ENCODE measurements at places on chromosomes 1 and 21.

GRCh38 chr1:212388985-212389716 is 25.5 kb downstream of the PACC1 start:
- DNase-seq: no peak

DNA sequence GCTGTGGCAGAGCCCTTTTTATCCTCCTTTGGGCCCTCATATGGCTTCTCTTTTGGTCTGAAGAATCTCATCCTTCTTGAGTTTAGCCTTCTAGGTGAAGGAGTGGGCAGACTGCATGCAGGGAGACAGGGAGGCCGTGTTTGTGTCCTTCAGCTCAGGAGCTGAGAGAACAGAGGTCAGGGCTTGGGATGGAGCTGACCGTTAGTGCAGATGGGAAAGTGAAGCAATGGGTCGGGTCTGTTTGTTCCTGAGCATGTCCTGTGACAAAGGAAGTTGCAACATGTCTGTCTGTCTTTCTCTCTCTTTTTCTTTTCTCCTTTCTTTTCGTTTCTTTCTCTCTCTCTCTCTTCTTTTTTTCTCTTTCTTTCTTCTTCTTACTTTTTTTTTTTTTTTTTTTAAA is 14.9 kb downstream of the MAPKAPK2 start:
- DNase-seq: no peak

DNA sequence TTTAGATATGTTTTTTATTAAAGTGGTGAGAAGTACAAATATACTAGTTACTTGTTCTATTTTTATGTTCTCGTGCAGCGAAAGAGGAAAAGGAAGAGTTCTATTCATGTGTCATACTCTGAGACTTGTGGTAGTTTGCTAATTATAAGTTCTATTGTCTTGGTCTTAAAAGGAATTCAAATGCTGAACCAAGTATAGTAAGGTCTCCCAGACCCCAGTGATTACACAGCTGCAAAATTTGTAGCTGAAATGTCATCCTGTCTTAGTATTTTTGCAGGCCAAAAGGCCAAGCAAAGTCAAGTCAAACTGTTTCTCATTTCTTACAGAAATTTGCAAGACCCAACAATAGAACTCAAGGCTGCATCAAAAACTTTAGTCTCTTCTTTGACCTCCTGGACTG is 268.7 kb downstream of the CHRM3 start:
- no peak for DNase-seq

DNA sequence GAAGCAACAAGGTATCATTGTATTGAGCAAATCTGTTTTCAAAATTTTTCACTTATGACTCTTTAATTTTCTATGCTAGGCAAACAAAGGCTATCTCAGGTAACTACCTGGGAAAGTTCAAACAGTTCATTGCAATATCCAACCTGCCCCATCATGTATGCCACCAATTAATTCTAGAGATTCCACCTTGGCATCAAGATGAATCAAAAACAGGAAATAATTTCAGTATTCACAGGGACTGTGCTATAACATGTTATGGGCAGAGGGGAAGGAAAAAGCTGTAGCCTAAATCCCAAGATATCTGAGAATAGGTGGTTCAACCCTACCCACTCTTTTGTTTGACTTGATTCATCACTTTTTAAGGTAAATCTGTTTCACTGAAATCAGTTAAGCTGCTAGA is 67.5 kb upstream of the SH3GLB1 start:
- DNase-seq: no peak

DNA sequence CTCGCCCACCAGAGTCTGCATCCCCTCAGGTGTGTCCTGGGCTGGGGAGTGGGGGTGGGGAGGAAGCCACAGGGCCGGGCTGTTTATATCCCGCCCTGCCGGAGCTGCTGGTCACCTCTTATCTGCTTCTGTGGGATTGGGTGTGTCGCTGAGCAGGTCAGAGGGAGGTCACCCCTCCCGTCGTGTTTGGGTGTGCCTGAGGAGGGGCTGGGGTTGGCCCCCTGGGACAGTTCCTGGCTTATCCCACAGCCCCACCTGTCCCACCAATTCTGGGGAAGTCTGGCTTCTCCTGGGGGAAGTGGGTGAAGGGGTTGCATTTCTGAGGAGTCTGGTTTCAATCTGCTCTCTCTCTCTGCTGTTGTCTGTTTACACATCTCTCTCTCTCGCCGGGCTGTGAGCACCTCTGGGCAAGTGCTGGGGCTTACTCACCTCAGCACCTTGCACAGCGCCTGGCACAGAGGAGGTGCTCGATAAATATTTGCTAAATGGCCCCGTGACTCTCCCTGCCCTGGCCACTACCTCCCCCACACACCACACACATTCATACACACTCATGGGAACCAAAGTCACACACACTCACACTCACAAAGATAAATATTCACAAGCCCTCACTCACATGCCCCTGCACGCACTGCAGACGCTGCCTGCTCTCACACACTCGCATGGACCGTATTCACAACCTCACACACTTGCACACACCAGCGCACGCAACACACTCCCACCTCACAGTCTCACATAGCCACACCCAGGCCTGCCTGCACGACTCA is 8.3 kb downstream of the ELF3 start:
- peak; percentile 72 for DNase-seq

- DNase-seq: peak; percentile 32
These were observed 1.3 kb downstream of the FNBP1L start for GRCh38 chr1:93448983-93449804.

GRCh38 chr1:177964336-177964735 is 5.5 kb downstream of the SEC16B start:
- no peak for DNase-seq

DNA sequence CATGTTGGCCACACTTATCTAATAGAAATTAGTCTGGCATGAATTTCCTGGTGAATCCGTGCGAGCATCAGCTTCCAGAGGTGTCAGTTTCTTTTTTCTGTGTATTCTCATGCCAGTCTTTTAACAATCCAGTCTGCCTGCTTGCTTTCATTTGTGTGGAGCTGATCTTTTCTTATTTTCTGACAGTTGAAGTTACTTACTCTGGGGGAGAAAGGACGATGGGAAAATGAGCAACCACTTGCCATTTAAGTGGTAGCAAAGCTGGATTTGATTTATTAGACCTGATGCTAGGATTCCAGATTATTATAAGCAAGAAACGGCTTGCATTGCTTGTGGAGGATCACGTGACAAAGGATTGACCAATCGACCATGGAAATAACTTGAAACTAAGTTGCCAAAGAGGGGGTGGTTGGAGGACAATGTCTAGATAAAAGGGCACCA is 24.3 kb upstream of the APP start:
- DNase-seq: no peak

DNA sequence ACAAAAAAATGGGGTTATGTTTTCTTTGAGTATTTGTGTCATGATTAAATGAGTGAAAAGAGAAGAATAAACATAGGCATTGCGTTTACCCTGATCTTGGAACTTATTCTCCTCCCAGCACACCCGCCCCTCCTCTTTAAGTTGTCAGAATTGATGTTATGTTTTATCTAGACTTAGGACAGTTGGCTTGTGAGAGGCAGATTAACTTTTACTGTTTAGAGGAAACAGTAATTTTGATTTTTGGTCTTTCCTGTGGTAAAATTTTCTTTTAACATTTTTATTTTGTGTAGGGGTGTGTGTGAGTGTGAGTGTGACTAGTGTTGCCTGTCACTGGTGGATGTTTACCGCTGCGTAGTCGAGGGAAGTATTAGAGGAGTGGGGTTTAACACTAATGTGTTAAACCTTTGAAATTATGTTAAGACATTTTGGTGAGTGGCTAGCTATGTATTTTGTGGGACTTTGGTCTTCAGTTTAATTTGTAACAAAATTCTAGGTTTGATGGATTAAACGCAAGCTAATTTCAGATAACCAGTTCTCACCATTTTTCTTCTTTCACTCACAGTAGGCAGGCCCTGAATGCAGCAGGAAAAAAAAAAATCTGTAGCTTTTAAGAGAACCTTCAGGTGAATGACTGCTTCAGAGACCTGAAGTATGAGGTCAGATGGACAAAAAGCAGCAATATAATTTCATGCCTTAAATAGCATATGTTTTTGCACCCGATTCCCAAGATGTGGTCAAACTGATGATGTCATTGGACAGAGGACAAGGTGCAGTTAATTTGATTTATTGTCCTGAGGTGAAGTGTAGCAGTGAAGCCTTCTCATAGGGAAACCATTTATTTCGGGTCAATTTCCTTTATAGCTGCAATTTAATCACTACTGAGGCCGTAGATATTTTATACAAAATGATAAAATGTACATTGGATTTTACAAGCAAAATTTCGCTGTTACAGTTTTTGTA is 2.7 kb downstream of the POU2F1 start:
- DNase-seq: no peak

Data from DMS79 (cell line).